ENCODE measurements at places on chromosomes 11 and 22.

GRCh38 chr11:120432056-120433018 lies 79.2 kb upstream of the GRIK4 start:
- DNase-seq: no peak

GRCh38 chr11:94519478-94520084 lies 7.3 kb downstream of the C11orf97 start:
- DNase-seq: no peak

- DNase-seq: peak; percentile 28
These were observed 10.3 kb upstream of the MB start for GRCh38 chr22:35627267-35628041.

DNA sequence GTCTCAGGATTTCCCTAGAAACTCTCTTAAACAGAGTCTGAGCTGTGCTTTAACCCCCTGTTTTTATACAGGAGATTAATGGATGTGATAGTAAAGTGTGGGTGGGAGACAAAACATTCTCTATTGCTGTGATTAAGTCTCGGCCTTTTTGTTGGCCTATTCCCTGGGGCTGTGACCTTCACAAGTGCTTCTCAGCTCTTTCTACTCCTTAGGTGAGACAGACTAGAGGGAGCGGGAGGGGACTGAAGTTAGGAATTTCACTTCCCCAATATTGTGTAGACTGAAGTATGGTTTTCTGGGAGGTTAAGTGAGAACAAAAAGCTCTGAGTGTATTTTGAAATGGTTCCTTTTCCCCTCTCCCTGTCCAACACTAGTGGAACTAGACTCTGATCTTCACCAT lies 29.8 kb upstream of the OR8B8 start:
- no peak for DNase-seq

DNA sequence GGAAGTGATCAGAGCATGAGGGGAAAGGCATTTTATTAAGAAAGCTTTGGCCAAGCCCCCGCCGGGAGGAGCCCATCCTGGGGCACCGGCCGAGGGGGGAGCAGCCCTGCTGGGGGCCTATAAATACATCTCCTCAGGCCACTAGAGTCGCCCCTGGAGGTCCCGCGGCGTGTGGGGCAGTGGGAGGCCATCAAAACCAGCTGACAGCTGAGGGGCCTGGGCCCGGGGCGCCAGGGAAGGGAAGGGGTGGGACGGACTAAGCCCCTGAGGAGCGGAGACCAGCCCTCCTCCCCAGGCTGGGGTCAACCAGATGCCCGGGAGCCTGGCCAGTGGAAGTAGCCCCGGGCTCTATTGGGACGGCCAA lies 13.1 kb downstream of the SCARF2 start:
- DNase-seq: no peak

DNA sequence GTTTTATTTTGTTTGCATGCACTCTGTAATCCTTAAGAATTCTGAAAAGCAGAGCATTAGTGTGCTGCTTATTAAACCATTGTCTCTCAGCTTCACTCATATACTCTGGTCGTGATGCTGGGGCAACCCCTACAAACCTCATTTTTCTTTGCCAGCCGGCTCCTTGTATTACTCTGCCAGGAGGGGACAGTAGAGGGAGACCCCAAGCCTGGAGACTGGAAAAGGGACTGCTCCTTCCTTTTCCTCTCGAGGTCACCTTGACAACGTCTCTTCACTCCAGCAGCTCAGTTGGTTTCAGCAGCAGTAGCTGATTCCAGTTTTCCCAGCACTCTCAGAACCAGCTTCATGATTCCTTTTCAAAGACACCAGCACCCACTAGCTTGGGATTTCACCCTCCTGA lies 2.8 kb upstream of the JHY start:
- no peak for DNase-seq

DNA sequence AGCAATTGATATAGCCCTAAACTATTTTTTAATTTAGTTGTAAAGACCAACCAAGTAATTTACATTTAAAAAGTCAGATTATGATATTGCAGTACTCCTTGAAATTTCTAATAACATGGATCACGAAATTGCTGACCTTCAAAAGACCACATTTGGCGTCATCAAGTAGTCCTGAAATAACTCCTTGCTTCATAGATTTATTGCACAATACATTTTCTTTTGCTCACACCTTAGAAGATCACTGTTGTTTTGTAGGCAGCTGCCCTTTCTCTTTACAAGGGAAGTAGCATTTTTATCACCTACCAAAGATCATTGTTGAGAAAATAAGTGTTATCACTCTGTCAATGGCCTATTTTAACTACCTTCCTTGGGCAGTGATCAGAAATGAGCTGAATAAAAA lies 815.8 kb downstream of the METTL15 start:
- no peak for DNase-seq

DNA sequence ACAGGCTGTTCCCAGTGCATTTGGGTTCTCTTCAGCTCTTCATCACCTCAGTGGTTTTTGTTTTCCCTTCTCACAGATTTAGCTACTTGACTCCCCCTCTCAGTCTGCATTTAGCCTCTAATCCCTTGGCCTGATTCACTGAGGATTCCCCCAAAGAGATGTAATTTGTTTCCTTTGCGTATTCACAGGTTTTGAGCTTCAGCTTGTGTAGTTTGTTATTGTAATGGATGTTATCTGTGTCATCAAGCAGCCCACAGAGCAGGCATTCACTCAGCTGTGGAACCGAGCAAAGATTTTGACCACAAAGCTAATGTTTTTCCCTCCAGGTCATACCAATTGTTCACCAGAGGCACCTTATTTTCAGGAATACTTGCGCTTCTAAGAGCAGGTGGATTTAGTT lies 6.4 kb upstream of the ME3 start:
- DNase-seq: no peak

DNA sequence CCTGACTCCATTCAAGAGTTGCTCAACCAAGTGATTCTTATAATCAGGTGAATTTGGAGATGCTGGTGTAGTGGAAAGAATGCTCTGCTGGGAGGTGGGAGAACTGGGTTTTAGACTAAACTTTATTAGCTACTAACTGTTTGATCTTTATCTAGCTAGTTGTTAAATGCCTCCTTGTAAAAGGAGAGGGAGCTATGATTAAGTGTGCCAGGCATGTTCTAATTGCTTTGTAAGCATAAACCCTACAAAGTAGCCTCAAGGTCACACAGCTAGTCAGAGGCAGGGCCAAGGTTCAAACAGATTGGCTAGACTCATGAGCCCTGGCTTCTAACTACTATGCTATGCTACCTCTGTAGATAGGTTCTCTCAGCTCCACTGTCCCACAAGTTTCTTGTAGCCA lies 105.5 kb downstream of the NXPE2 start:
- DNase-seq: no peak

DNA sequence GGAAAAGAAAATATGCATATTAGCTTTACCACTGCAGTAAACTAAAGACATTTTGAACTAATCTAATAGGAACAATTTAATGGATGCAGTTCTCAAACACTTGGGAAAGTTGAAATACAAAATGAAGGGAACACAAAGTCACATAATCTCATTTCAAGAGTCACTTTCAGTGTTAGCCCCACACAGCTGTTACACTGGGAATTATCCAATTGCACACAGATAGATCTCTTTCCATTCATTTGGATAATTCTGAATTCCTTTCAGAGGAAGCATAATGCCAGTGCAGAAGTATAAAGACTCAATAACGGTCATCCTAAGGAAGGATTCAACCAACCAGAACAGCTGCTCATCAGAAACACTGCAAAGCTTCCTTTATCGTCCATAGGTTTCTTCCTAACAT lies 173.3 kb downstream of the GRIA4 start:
- DNase-seq: no peak

DNA sequence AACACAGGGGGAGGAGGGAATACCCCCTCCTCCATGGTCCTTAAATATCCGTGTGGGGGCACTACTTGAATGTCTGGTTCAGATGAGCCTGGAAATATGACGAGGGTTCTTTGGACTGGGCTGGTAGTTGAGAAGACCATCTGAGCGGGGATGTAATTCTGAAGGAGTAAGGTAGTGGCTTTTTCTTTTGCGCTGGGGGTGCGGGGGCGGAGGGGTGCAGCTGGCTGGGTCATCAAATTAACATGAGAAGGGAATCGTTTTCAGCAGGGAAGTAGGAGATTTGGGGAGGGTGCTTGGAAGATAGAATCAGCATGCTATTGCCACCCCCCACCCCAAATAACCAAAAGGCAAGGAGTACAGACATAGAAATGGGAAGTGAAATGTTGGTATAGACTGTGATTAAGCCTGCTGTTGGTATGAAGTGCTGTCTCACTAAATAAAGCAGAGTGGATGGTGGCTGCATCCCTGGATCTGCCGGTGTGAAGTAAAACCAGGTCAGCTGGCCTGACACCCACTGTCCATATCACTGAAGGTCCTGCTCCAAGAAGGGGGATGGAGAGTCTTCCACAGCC lies 121.9 kb upstream of the HSD17B12 start:
- no peak for DNase-seq

DNA sequence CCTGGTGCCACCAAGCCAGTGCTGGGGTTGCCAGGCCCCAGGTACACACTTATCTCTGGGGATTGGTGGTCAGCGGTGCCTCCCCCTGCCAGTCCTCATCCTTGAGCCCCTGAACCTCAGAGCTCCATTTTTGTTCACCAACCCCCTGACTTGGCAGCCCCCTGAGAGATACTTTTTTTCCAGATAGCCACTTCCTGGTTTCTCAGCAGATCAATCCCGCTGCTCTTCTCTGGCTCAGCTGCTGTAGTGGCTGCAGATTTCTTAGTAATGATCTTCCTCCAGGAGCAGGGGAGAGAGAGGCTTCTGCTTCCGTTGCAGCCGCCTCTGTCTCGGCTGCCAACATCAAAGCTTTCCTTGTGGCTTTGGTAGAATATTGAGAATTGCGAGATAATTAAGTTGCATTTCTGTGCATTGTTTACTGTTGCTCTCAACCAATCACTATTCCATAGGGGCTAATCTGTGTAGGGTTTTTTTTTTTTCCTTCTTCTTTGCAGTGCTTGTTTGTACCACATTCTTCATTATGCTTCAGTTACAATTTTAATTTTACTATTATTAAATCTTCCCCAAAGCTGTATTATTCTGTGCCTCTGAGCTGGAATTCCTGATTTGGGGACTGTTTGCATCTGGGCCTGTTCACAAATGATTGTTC lies 92.1 kb downstream of the PKNOX2 start:
- no peak for DNase-seq

DNA sequence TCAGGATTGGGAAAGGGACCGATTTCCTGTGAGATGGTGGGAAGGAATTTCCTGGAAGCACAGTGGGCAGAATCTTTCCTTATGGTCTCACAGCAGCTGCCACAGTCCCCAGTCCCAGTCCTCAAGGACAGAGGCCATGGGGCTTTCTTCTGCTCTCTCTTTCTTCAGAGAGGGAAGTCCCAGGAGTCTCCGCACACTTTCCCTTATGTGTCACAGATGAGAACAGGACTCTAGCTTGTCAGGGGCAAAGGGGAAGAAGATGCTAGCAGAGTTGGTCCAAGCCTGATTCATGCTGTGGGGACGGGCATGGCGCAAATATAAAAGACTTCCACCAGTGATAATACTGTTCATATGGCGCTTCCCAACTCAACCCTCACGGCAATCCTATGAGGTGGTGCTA lies 7.5 kb upstream of the PPFIA1 start:
- DNase-seq: no peak

DNA sequence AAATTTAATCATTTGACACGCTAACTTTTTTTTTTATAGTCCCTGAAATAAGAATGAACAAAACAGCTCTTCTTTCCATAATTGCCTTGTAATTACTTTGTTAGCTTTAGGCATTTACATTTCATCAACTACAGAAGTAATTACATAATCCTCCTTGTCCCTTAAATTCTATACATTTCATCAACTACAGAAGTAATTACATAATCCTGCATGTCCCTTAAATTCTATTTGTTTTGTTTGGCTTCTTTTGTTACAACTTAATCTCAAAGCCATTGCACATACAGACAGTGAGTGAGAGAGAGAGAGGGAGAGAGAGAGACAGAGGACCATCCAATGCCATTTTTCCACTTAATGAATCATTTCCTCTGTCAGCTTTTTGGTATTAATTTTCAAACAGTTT lies 873.2 kb downstream of the METTL15 start:
- no peak for DNase-seq

DNA sequence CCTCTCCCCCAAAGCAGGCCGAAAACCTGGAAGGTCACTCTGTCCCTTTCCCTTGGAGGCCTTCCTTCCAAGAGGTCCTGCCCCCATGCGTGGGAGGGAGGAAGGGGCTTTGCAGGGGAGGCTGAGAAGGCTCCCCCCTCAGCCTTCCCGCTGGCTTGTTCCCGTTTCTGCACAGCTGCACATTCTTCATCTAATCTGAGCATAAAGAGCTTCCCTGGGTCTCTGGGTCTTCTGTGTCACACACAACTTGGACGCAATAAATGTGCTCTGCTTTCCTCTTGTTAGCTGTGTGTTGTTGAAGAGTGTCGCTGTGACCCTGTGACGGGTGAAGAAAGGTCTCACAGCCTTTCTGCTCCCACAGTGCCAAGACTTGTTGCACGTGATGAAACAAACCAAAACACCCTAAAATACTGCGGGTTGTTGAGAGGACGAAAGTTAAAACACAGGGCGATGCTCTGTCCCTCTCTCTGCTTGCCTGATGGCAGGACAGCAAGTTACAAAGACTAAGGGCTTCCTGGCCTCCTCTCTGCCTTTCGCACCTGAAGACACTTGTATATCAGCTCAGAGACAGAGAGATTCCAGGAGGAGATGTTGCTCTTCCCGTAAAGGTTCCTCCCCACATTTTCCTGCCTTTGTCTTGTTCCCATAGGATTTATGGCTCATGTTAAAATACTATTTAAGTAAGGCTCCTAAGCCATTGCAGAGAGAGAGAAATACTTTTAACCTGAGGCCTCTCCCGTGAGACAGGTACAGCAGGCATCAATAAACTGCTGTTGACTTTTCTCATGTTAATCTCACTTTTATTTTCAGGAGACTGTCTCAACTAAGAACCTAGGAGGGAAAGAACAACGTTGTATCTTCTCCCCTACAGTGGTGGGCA lies 15.4 kb upstream of the IFITM3 start:
- DNase-seq: no peak

GRCh38 chr11:93528757-93529645 lies 14.2 kb downstream of the SMCO4 start:
- no peak for DNase-seq

DNA sequence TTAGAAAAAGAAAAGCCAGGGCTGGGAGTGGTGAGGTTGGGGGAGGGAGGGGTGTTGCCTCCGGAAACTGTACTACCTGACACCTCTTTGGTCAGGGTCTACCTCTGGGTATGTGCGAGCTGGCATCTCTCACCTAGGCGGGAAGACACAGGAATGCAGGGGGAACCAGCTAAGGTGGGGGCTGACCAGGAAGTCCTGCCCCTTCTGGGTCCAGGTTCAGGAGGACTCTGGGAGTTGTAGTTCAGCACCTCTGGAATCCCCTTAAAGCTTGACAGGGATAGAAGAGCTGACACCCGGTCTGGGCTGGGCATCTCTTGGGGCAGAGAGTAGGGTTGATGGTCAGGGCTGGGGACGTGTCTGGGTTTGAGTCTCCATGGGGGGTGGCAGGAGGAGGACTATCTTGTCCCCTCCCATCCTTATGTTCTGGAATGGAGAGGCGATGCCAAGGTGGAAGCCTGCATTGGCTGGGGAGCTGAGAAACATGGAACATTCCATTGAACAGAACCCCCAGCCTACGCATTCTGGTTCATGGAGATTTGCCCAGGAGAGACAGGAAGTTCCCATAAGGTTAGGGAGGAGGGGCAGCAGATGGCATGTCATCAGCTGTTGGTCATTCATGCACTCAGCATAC lies 2.1 kb upstream of the KIAA1671 start:
- no peak for DNase-seq

- DNase-seq: no peak
These were observed 629 bp downstream of the CCKBR start for GRCh38 chr11:6260207-6260726.
